ENCODE measurements at places on chromosomes 3 and 15.

- DNase-seq: no peak
Measured at GRCh38 chr15:38374556-38374955, 79.4 kb upstream of the FAM98B start.

- no peak for DNase-seq
Measured at GRCh38 chr3:40211579-40211978, 97.9 kb upstream of the EIF1B start.

DNA sequence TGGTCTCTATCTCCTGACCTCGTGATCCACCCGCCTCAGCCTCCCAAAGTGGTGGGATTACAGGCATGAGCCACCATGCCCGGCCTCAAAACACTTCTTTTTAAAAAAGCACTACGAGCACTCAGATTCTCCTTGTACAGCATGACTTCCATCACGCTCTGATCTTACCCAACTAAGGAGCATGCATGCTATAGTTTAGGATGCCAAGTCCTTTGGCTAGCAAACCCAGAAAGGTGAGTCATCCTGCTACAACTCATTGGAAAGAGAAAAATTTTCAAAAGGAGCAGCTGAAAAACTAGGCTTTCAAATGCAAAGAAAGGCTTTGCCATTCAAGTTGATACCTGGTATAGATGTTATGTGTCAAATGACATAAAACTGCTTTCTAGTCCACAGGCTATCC, 70.3 kb upstream of the PRICKLE2 start:
- no peak for DNase-seq

- no peak for DNase-seq
Measured at GRCh38 chr3:46013316-46014094, 13.8 kb downstream of the XCR1 start.

- DNase-seq: no peak
Measured at GRCh38 chr15:96693990-96694517, 363.6 kb downstream of the NR2F2 start.

DNA sequence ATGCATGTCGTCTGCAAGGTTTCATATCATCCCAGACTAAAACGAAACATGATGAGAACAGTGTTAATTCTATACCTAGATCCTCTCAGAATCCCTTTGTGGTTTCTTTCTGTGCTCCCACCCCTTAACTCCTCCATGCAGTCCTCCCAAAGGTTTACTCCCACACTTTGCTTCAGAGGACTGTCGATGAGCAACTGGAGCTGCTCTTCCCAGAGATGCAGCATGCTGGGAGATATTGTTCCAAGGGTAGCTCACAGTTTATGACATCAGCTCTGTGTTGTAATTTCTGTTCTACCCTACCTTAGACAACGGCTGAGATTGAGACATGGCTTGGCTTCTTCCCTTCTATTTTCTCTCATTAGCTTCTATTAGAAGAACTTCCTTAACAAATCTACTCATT, 313.0 kb upstream of the COL8A1 start:
- DNase-seq: no peak

DNA sequence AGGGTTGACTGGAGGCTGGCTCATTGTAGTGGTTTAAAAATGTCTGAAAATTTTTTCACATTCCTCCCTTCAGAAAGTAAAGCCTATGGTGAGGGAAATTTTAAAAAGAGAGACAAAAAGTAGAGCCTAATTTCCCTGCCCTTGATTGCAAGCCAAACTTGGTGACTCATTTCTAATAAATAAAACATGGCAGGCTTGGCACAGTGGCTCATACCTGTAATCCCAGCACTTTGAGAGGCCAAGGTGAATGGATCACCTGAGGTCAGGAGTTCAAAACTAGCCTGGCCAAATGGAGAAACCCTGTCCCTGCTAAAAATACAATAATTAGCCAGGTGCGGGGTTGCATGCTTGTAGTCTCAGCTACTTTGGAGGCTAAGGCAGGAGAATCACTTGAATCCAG, 18.9 kb upstream of the ARRDC4 start:
- DNase-seq: no peak

DNA sequence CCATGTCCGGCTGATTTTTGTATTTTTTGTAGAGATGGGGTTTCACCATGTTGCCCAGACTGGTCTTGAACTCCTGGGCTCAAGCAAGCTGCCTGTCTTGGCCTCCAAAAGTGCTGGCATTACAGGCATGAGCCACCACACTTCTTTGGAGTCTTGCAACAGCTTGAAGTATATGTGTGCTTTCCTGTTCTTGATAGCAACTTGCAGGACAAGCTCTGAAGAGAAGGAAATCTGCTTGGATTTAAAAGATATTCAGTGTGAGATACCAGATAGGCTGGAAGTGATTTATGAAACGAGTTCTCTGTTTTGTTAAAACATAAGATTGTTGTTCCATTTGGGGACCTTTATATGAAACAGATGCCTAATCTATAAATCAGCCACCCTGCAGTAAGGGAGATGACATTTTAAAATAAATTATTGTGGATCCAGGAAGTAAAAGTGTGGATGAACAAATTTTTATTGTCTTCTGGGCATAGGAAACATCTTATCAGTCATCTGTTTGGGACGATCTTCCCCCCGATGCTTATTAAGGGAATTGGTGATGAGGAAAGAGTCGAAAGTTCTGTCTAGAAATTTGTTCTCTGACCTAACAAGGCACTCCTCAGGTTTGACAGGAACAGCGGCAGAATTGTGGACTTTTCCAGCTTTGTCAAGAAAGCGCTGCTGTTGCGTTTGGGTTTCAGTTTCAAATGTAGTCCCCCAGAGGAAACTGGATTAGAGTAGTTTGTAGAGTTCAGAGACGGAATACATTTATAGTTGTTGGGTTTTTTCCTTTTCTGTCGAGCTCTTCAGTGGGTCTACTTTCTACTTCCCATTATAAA, 53.7 kb upstream of the MAGI1 start:
- DNase-seq: no peak

DNA sequence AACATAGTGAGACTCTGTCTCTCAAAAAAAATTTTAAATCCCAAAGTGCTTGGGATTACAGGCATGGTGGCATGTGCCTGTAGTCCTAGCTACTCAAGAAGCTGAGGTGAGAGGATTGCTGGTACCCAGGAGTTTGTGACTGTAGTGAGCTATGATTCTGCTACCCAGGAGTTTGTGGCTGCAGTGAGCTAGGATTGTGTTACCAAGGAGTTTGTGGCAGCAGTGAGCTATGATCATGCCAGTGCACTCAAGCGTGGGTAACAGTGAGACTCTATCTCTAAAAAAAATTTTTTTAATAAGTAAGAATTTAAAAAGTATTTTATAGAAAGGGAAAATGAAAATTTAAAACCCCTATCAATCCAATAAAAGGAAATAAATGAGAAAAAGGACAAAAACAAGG, 69.5 kb downstream of the FAIM start:
- DNase-seq: no peak

GRCh38 chr3:60448696-60449095, 802.6 kb downstream of the FHIT start:
- no peak for DNase-seq

DNA sequence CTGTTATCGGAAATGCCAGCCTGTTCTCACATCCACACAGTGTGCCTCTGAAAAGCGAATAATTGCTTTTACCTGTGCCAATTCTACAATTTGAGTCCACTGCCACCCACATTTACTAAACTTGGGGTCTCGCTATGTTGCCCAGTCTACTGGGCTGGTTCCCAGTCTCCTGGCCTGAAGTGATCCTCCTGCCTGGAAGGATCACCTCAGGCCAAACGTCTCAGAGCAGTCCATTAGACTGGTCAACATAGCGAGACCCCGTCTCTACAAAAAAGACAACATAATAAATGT, 827 bp upstream of the INO80 start:
- peak; percentile 17 for DNase-seq

DNA sequence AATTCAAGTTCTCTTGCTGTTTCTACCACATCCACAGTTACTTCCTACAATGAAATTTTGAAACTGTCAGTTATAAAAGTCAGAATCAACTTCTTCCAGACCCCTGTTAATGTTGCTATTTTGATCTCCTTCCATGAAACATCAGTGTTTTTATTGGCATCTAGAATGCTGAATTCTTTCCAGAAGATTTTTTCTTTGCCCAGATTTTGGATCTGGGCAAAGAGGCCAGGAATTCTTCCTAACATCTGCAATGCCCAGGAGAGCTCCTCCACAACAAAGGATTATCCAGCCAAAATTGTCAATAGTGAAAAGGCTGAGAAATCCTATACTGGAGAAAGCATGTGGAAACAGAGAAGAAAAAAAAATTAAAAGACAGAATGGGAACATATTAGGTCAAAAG, 75.5 kb downstream of the SERPINI1 start:
- no peak for DNase-seq

DNA sequence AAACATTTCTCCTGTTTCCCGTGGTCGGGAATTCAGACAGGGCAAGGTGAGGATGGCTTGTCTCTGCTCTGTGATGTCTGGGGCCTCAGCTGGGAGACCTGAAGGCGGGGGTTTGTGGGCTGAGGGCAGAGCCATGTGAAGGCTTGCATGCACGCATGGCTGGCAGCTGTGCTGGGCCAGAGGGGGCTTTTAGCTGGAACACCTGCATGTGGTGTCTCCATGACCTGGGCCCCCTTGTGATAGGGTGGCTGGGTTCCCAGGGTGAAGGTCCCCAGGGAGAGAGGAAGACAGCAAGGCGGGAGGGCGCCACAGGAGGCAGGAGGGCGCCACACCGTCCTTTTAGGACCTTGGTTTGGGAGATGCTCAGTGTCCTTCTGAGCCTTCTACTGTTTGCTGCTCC, 101.6 kb upstream of the PRR23E start:
- no peak for DNase-seq

DNA sequence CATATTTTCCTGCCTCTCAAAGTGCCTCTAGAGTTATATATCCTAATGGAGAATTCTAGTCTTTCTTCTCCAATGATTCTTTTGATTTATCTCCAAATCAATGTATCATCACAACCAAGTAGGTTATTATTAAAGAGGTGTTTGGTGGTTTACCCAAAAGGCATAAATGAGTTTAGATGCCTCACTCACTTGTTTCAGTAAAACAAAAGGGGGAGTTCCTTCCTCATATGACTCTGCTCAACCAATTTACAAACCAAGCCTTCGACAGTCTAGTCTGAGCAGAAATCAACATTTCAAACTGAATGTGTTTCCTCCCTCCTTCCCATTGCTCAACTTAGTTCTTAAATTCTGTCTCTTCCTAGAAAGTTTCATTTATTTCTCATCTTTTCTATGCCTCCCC, 116.5 kb downstream of the TNIK start:
- peak; percentile 54 for DNase-seq

DNA sequence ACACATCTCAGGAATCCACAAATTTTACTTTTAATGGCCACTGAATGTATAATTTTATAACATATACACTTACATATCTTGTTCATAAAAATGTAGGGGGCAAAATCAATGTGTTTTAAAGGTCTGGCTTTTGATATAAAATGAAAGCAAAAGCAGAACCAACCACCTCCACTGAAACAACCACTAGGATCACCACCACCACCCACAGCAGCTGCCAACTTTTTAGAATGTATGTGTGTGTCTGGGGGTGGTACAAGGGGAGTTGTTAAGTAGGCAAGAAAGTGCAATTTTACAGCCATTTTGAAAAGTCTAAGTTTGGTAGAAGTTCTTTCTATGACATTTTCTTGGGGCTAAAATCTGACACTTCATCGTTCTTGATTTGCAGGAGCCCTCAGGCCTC, 44.0 kb downstream of the OTOL1 start:
- no peak for DNase-seq
